ENCODE measurements at places on chromosomes 13 and 19. TPM values are rescaled to one million over a fixed set of nuclear protein-coding genes. Genes with fewer than 3 reads are reported as not detected.

The OPA3 gene
- 3.4 TPM for total RNA-seq

The SYNGR4 gene
- total RNA-seq = not detected

The KLK7 gene
- total RNA-seq = not detected

The NLRP7 gene
- total RNA-seq = 0.10 TPM

The PLK5 gene
- total RNA-seq = not detected

The CLEC17A gene
- total RNA-seq = 1.6 TPM

The PCCA gene
- total RNA-seq = 7.9 TPM

The CLDND2 gene
- 0.10 TPM for total RNA-seq

The MARK4 gene
- 12.9 TPM for total RNA-seq

The CNN1 gene
- 0.52 TPM for total RNA-seq

The PRR19 gene
- not detected for total RNA-seq

The FSTL3 gene
- 0.73 TPM for total RNA-seq

The RGS9BP gene
- total RNA-seq = 0.10 TPM

The IGFL2 gene
- not detected for total RNA-seq

The ZFP14 gene
- 4.4 TPM for total RNA-seq

The ICAM5 gene
- total RNA-seq = 0.42 TPM

The PINLYP gene
- 0.63 TPM for total RNA-seq

The NLRP9 gene
- total RNA-seq = not detected

The PLIN5 gene
- 0.21 TPM for total RNA-seq

The SIN3B gene
- 27.4 TPM for total RNA-seq

The ACTMAP gene
- 0.52 TPM for total RNA-seq

The ODAD3 gene
- not detected for total RNA-seq

The BRCA2 gene
- total RNA-seq = 4.4 TPM

The ZFP82 gene
- 4.5 TPM for total RNA-seq

The OR7C1 gene
- not detected for total RNA-seq

The LGALS16 gene
- total RNA-seq = not detected

The TLE2 gene
- total RNA-seq = 4.4 TPM

The TMEM91 gene
- 14.2 TPM for total RNA-seq

The ZNF98 gene
- 0.21 TPM for total RNA-seq

The CEACAM16 gene
- not detected for total RNA-seq

The FBXO17 gene
- total RNA-seq = under 0.01 TPM

The CAPN12 gene
- 1.8 TPM for total RNA-seq

The SCGB2B2 gene
- total RNA-seq = 0.10 TPM

The ONECUT3 gene
- total RNA-seq = not detected

The C13orf42 gene
- total RNA-seq = not detected

The ZNF177 gene
- total RNA-seq = 0.10 TPM
